ENCODE measurements at places on chromosomes 2 and 18.
A peak's percentile ranks its signal among the peaks of the same experiment; 100 is the strongest.

DNA sequence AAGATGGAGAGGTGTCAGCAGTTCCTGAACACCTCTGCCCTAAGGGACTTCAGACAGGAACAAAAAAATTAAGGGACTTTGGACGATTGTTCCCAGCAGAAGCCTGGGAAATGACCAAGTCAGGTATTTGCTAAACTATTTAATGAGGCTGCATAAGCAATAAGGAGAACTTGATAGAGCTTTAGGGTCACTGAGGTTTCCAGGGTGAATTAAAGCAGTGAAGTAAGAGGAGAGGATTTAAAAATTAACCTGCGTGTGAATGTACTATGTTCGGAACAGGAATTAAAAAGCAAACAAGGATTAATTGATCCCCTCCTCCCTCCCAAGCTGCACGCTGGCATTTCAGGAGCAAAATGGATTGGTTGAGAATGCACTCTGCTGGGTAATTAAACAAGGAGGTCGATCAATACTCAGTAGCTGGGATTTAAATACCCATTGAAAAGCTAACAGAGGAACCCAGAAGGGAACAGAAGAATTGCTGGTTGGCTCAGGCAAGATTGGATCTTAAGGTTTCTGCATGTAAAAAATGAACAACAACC, 157.2 kb downstream of the RNF152 start:
- H3K36me3 ChIP-seq, result no peaks in the 10 kb centered on the region
- no peak overlapping the region for H3K27ac ChIP-seq
- no peak for DNase-seq
- no peaks in the 10 kb centered on the region for H3K27me3 ChIP-seq

- H3K4me3 ChIP-seq, result no peak overlapping the region
- no peak overlapping the region for H3K27ac ChIP-seq
- no peaks in the 10 kb centered on the region for H3K27me3 ChIP-seq
- no peaks in the 10 kb centered on the region for H3K36me3 ChIP-seq
- DNase-seq, result no peak
- peaks cover 17% of the 10 kb centered on the region for H3K4me1 ChIP-seq
These were observed 158.0 kb upstream of the RBMS1 start for GRCh38 chr2:160651416-160652200.

DNA sequence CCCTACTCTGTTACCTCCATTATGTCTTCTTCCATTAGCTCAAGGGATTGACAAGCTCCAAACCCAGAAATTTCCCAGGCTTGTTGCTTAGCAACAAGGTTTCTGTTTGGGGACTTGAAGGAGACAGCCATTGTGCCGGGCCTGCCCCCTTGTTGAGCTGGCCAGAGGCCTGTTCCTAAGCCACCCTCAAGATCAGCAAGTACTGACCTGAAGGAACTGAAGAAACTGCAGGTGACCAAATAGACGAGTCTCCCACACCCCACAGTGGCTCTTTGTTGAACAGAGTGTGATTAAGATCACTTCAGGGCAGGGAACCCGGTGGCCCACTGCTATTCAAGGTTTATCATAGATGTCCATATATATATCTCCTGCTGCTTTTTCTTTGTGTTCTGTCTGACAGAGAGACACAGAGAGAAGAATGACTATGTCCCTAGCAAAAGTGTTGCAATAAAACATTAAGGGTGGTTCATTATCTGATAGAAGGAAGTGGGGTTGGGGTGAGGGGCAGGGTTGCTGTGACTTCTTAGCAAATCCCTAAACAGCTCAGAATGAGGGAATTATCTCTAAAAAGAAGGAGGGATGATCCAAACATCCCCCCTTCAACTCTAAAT, 69.2 kb downstream of the RNF144A start:
- no peaks in the 10 kb centered on the region for H3K27me3 ChIP-seq
- H3K27ac ChIP-seq, result no peak overlapping the region
- DNase-seq, result no peak
- no peak overlapping the region for H3K4me3 ChIP-seq

GRCh38 chr2:27118525-27119329, at the start of gene CGREF1:
Gene CGREF1 (minus strand): TSS chr2:27119128. CDS start chr2:27104366, 14,762 bp downstream.
- H3K4me3 ChIP-seq, result no peak within 1 kb of the TSS
- no peaks in the 10 kb centered on the region for H3K4me1 ChIP-seq
- no peaks in the 10 kb centered on the region for H3K36me3 ChIP-seq
- DNase-seq, result no peak
- peaks cover 4% of the 10 kb centered on the region for H3K27me3 ChIP-seq

DNA sequence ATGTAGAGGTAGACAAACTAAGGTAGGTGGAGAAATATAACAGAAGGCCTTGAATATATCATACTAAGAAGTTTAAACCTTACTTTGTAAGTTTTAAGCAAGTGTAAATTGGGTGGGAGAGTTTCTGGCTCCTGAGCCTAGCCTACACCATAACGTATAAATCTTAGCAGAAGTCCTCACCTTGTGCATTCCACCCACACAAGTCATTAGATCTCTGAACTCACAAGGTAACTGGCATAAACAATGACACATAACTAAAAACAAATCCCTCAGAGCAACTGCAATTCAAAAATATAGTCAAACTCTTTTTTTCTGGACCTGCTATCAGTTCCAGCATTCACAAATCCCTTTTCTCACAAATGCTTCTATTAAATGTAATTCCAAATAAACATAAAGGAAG, 9.4 kb downstream of the REV1 start:
- no peaks in the 10 kb centered on the region for H3K36me3 ChIP-seq
- H3K4me3 ChIP-seq, result no peak overlapping the region
- no peaks in the 10 kb centered on the region for H3K27me3 ChIP-seq
- no peaks in the 10 kb centered on the region for H3K4me1 ChIP-seq

DNA sequence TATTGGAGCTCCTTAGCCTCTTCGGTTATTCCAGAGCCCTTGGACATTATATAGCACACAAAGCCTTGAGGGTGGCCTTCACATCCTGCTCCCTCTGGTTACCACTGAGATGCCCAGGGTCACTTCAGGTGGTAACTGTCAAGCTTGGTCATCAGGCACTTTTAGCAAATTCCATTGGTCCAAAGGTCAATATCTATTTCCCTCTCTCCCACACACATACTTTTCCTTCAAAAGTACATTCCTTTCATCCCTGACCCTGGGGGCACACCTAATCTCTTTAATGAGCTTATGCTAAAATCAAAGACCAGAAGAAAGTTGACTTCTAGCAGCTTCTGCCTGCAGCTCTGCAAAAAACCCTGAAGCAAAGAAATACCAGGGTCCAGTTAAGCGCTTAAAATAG, 172.0 kb upstream of the NRP2 start:
- no peaks in the 10 kb centered on the region for H3K36me3 ChIP-seq
- no peaks in the 10 kb centered on the region for H3K4me1 ChIP-seq
- no peak for DNase-seq
- no peak overlapping the region for H3K27ac ChIP-seq
- no peaks in the 10 kb centered on the region for H3K27me3 ChIP-seq
- no peak overlapping the region for H3K4me3 ChIP-seq

- H3K4me3 ChIP-seq, result no peak overlapping the region
- peaks cover 25% of the 10 kb centered on the region for H3K4me1 ChIP-seq
- H3K36me3 ChIP-seq, result no peaks in the 10 kb centered on the region
- no peak for DNase-seq
- no peaks in the 10 kb centered on the region for H3K27me3 ChIP-seq
- H3K27ac ChIP-seq, result 0 out of 2 replicates have a peak overlapping the region, but pooled peaks have one; percentile 30
These were observed 111.5 kb downstream of the MEP1B start for GRCh38 chr18:32301361-32301760.
